ENCODE measurements at places on chromosomes 1 and 21.

DNA sequence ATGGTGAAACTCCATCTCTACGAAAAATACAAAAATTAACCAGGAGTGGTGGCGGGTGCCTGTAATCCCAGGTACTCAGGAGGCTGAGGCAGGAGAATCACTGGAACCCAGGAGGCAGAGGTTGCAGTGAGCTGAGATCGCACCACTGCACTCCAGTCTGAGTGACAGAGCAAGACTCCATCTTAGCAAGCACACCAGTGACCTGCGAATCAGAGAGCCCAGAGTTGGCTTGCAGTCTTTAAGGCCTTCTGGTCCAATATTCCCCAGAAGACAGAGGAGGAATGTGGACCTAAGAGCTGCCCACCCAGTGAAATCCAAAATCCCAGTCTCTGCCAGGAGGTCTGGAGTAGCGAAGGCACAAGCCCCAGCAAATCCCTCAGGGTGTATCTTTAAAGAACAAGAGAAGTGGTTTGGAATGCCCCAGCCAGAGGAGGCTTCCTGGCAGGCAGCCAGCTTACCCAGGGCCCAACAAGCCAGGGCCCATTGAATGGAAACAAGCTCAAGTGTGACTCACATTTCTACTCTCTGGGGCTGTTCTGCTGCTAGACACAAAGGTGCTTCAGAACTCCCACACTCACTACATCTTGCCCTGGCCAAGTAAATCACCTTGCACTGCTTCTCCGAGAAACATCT, 23.9 kb downstream of the GPR161 start:
- peak; percentile 52 for DNase-seq

GRCh38 chr1:42824481-42825035, 7.4 kb upstream of the SVBP start:
- DNase-seq = peak; percentile 23

GRCh38 chr1:154407198-154408091, 2.3 kb downstream of the IL6R start:
- DNase-seq = no peak

- no peak for DNase-seq
Measured at GRCh38 chr1:107862064-107862463, 102.9 kb downstream of the VAV3 start.

DNA sequence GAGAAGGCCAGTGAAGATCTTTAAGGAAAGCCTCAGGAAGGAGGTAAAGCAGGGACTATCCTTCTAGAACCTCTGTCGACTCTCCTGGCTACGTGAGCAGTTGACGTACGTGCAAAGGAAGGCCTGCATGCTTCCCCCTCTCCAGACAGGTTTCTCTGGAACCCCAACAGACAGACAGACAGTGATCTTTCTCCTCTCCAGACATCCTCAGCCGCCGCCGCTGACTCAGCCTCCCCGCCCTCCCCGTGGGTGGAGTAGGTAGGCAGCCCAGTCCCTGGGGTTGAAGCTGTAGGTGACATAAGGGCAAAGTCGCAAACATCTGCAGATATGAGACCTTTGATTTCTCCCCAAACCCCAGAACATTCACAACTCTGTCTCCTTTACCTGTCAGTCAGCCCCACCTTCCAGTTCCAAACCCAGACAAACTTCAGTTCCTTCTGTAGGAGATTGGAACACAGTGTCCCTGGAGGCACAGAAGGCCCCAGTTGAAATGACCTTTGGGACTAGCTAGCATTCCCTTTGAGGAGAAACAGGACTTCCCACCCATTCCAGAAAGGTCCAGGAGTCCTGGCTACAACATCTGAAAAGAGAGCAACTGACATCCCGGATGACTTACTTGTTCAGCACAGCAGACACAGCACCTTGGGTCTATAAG, 146.0 kb upstream of the JUN start:
- DNase-seq = no peak

GRCh38 chr1:81695741-81696140, 105.0 kb upstream of the ADGRL2 start:
- DNase-seq = no peak
